ENCODE measurements at places on chromosomes 3 and 15.

DNA sequence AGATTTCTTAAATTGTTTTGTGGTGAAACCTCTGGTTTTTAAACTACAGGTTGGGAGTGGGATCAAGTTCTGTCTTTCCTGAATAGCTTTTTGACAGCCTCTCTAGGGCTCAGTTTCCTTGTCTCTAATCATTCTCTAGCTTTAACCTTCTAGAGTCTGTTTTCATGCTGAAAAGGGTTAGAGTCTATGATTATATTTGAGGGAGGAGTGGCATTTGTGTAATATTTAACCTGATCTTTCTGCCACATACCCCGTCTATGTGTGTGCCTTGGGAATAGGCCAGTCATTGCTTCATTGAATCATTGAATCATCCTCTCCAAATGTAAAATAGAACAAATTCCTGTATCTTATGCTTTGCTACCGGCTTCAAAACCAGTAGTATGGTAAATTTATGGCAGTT is 204.9 kb downstream of the KLHL25 start:
- no peak for DNase-seq

DNA sequence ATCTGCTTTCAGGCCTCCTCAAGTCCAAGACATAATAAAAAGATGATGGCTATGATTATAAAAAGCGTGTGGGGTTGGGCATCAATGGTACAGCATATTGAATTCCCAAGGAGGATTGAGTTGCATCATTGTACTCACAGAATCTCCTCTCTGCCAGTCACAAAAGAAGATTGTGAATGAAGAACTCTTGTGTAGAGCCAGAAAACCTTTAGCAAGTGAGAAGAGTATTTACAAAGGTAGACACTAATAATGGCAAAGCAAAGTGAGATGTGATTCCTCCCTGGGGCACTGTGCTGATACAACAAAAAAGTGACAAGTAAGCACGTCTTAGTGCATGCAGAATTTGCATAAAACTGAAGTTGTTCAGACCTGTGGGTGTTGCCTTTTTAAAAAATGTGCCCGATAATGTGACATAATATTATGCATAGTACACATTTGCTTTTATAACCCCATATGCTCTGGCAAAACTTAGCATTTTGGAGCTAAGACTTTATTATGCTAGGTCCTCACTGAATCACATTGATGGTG is 291.2 kb upstream of the TBC1D5 start:
- DNase-seq: no peak

- DNase-seq: no peak
Observed at GRCh38 chr3:42749753-42750231, 23.3 kb downstream of the CCDC13 start.

DNA sequence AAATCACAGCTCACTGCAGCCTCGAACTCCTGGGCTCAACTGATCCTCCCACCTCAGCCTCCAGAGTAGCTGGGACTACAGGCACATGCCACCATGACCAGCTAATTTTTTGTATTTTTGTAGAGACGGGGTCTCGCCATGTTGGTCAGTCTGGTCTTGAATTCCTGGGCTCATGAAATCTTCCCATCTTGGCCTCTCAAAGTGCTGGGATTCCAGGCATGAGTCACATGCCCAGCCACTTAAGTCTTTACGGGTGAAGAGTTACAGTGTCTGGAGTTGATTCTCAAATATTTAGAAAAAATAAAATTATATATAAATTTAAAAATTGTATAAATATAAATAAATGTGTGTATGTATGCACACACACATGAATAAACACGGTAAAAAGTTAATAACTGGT is 14.5 kb upstream of the KBTBD12 start:
- DNase-seq: no peak

DNA sequence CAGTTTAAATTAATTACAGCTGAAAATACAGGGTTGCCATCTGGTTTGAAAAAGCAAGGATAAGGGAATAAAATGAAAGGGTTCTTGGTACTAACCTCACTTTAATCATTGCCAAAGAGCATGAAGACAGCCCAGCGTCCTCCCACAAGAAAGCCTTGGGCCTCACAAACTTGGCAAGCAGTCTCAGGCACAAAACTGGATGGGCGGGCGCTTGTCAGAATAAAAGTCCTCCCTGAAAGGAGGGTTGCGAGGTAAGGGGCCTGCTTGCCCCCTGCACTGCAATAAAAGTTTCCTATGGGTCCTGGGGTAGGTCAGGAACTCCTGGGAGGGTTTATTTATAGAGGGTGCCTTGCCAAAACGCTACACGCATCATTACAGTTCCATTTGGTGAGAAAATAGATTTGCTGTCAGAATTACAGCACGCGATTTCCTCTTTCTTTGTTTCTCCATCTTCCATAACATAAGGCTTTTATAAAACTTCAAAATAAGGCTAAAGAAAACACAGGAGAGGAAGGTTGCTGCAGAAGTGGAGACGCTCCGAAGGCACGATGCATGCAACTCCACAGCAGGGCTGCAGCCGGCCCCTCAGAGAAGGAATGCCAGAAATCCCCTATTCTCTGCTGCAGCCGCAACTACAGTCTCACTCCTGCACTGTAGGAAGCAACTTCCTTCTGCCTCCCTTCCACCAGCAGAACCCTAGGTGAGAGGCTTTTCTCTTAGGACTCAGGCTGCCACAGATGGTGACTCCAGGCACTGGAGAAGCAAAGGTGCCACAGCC is 61.3 kb downstream of the VGLL4 start:
- no peak for DNase-seq

DNA sequence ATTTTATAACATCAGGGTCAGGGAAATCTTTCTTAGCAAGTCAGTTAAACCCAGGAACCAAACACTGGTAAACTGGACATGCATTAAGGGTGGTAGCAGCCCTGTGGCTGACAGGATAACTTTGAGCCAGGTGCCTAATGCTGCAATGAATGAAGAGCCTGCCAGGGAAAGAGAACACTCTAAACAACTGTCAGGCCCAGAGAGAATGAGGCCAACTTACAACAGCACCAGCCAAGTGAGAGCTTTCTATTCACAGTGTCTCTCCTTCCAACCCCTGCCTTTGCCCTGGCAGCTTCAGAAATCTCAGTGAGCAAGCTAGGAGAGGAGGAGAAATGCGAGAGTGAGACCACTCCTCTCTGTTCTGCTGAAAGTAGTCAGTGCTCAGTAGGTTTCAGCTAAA is 50.4 kb upstream of the ATP2C1 start:
- no peak for DNase-seq

DNA sequence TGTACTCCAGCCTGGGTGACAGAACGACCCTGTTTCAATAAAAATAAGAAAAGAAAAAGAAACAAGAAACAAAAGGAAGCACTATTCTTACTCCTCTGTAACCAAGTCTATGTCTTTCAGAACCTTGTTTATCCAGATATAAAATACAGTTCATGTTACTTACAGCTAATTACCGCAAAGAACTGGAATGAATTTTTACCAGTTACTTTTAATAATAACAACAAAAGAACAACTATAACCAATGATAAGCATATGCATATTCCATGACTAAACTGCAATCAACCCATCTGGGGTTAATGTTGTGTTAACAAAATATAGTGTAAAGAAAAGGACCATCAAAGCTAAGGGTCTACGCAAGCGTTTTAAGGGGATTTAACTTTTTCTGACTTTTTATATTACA is 123.2 kb downstream of the SNRK start:
- no peak for DNase-seq

DNA sequence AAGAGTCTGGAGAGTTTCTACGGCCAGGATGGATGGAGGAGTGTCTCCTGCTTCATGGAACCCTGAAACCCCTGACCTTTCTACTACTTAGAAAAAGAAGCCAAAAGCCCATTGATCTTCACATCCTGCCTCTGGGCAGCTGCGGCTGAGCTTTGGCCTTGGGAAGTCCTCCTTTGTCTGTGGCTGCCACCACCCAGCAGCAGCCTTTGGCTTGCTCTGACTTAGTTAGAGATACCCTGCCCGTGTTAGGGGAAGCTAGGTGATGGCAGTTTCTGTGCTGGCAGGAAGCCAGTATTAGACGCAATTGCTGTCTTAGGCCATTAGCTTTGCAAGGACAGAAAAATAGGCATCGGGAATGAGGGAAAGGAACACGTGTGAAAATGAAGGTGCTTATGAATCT is 18.8 kb downstream of the APH1B start:
- no peak for DNase-seq

GRCh38 chr3:126518779-126519177 is 1.2 kb upstream of the UROC1 start:
- DNase-seq: no peak

- no peak for DNase-seq
Observed at GRCh38 chr3:170095771-170096170, 58.0 kb downstream of the GPR160 start.
